Brain pericyte (primary cell): ENCODE measurements at places on chromosomes 16 and 17.

GRCh38 chr16:87065446-87066132 is 251.6 kb downstream of the C16orf95 start:
- DNase-seq, result no peak

- DNase-seq, result no peak
Measured at GRCh38 chr16:17654571-17654970, 183.8 kb upstream of the XYLT1 start.

- DNase-seq, result peak; percentile 18
Measured at GRCh38 chr16:75385507-75386152, 47.7 kb downstream of the CFDP1 start.

GRCh38 chr17:50925296-50925891 is 59.2 kb upstream of the TOB1 start:
- no peak for DNase-seq

DNA sequence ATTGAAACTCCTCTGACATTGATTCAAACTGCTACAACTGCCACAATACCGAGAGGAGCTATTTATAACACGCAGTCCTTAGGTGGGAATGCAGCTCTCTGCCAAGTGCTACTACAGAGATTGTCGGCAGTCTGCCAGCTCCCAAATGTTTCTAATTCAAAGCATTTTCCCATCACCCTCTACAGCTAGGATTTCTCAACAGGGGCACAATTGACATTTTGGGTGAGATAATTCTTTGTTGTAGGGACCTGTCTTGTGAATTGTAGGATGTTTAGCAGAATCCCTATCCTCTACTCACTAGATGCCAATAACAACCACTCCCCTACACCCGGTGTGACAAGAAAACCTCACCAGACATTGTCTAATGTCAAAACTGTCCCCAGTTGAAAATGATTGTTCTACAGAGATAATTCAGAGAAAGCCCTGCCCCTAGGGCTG is 7.8 kb upstream of the N4BP1 start:
- no peak for DNase-seq

DNA sequence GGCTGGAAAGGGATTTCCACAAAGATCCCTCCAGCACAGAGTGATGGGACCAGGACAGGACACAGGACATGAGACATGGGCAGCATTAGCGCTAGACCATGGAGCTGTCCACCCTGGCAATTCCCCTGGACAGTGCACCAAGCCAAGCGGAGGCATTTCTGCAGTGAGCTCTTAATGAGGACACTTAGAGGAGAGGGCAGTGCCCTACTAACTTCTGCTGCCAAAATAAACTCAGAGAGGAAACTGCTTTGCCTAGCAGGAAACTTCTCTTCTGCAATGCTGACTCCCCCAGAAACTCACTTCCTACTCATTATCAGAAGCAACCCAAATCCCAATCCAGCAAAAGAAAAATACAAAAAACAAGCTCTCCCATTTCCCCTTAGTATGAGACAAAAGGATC is 119.2 kb downstream of the HS3ST2 start:
- no peak for DNase-seq

DNA sequence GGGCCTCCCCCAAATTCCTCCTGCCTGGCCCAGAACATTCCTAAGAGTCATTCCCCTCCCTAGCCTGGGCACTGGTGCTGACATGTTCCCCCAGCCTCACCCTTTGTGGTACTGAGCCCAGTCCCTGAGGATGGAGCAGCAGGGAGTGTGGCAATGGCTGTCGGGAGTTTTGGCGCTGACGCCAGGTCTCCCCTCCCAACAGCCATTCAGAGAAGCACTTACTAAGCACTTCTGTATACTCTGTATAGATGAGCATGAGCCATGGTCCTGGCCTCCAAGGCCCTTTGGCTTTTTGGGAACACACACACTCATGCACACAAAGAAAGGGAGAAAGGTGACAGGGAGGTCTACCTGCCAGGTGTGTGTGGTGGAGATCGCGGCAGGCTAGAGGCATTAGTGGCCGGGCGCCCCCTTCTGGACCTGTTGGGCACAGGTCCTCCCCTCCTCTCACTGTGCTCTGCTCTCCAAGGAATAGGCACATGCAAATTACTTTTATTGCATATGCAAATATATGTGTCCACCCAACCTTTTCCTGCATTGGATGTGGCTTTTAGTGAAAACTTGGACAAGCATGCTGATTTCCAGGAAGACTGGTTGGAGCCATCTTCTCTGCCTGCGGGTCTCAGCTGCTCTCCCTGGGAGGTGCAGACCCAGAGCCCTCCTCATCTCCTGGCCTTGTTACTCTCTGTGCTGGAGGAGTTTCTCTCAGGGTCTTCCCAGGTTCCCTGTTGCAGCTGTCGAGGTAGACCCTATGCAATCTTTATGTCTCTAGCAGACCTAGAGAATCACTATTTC is 17.4 kb upstream of the C17orf107 start:
- DNase-seq, result no peak

- DNase-seq, result no peak
Measured at GRCh38 chr16:78375055-78375679, 275.7 kb downstream of the WWOX start.

- DNase-seq, result no peak
Measured at GRCh38 chr16:4488499-4488967, 12.3 kb downstream of the HMOX2 start.

DNA sequence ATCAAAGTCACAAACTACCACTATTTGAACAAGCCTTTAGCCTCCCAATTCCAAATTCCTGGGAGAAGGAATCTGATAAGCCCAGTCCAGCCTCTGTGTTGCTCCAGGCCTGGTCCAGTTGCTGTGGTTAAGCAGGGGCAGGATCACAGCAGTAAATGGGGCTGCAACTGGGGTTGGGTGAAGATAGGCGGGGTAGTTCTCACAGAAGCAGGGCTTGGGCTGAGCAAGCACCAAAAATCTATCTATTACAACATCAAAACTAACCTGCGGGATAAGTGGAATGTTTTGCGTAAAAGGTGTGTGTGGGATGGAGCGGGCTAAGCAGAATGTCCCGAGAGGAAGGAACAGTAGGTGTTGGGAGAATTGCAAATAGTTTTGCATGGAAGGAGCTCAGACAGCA is 23.0 kb upstream of the RNF135 start:
- DNase-seq, result no peak

- DNase-seq, result no peak
Measured at GRCh38 chr17:31339906-31340661, 18.7 kb upstream of the EVI2A start.

- no peak for DNase-seq
Measured at GRCh38 chr17:81978524-81979298, 1.3 kb downstream of the ASPSCR1 start.

DNA sequence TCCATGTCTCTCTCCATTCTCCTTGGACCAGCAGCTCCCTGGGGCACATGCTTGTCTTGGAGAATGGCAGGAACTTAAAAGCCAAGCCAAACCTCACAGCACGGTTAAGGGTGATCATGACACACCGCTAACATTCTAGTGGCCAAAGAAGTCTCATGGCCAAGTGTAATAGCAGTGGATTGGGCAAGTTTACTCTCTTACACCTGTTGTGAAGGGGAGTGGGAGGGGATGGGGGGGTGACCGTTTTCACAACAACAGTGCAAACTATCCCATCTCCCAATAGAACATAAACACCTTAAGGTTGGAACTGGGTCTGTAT is 37.7 kb upstream of the MEOX1 start:
- DNase-seq, result no peak

GRCh38 chr16:68332411-68333121 is 21.7 kb downstream of the PRMT7 start:
- DNase-seq, result peak; percentile 18

DNA sequence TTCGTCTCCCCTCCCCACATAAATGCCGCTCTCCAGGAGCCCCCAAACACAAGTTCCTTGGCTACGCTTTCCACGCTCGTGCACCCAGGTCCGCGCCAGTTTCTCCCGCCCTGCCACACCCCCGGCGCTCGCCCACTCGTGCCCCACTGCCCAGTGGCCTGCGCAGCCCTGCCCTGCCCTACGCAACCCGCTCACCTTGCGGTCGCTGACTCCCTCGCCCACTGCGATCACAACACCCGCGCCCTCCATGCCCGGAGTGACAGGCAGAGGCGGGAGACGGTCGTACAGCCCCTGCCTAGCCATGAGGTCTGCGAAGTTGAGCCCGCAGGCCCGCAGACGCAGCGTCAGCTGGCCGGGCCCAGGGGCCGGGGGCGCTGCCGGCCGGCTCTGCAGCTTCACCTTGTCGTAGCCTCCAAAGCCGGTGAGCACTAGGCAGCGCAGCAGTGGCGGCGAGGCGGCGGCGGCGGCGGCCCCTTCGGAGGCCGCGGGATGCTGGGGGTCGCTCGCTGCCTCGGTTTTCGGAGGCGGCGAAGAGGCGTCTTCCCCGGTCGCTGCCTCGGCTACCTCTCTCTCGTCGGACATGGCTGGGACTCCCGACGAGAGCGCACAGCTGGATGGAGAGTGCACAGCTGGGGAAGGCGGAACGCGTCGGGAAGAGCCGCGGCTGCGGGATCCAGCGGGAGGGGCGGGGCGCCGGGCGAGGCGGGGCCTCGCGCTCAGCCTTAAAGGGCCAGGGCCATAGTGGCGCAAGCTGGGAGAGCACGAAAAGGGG is at the start of gene VAT1:
Gene VAT1 (minus strand): TSS at position 645 of the 772 bp plus-strand sequence. CDS start 63 bp downstream, at position 582.
- DNase-seq, result peak; percentile 47

GRCh38 chr17:17053446-17054379 is 11.5 kb downstream of the MPRIP start:
- no peak for DNase-seq

DNA sequence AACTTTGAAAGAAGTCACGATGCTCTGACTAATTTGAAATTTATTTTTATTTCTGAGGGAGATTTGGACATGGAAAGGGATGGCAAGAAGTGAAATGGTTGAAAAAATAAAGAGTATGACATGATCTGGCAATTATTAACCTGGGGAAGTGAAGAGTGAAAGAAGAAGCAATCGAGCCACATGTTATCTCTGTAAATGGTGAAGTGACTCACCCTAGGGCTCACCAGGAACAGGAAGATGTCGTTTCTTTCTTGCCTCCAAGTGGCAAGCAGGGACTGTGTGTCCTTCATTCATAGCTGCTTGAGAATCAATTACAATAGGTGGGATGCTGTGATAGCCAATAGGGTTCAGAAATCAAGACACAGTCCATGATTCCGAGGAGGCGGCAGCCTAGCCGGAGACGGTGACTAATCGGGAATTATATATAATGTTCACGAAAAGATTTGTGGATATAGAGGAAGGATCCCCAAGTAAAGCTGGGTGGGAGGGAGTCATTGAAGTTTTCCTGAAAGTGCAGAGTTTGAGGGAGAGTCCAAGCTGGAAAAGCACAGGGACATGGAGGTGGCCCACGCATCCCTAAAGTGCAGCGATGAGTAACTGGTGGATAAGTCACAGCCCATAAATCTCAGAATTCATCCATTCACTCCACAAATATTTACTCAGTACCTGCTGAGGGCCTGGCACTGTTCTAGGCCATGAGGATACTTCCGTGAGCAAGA is 18.2 kb upstream of the KRT20 start:
- DNase-seq, result no peak

DNA sequence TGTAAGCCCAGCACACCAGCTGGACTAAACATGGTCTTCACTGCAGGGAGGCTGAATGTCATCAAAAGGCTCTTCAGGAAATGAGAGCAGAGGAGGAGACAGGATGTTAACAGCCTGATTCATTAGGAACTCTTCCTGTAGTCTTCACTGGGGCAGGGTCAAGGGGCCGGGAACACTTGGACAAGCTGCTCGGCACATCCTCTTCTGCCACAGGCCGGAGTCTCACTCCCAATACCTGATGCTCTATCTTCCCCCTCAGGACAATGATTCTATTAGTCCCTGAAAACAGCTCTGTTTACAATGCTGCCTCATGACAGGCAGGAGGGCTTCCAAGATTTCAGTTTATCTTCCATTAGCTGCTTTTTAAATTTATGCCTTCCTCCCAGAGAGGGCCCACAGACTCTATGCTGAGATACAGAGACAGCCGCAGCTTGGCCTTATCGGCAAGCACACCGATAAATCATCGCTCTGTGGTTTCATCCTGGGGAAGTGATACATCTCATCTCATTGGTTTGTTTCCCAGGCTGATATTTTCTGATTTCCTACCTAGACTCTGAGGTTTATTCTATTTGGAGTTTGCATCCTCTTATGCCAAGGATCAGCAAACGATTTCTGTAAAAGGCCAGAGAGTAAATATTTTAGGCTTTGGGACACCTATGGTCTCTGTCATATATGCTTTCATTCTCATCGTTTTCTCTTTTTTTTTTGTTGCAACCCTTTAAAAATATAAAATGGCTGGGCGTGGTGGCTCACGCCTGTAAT is 214.0 kb upstream of the ASIC2 start:
- no peak for DNase-seq
